Cerebellar nuclear complex (tissue), 1 donor: ENCODE measurements at places on chromosomes 7 and 10.

GRCh38 chr10:73119952-73120351, 9.7 kb downstream of the NUDT13 start:
- DNase-seq: no peak

- DNase-seq: no peak
These were observed 263.0 kb downstream of the BAMBI start for GRCh38 chr10:28940158-28940888.

DNA sequence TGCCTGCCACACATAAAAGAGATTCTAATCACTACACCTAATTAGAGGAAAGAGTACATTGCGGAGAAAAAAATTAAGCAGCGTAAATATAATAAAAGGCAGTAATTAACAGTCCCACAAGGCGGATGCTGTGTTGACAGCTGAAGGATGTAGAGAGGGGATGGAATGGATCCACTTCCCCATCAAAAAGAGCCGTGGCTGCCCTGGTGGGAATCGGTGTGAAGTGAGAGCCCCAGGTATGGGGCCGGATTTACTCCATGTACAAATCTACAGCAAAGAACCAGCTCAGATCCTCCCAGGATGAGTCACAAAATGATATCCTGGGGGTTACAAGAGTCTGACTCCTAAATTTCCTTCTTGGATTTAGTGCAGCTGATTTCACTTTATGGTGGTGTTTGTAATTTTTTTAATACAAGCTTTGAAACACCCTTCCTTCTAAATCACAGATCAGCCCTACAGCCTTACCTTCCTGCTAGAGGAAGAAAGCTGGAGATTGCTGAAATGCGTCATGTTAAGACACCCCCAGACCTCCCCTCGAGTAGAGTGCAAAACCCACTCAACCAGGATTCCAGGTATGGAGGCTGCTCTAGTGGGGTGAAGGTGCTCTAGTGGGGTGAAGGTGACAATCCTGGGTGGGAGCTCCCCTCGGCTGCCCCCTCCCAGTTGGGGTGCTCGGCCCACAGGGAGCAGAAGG, 398.4 kb downstream of the PLXNA4 start:
- no peak for DNase-seq

DNA sequence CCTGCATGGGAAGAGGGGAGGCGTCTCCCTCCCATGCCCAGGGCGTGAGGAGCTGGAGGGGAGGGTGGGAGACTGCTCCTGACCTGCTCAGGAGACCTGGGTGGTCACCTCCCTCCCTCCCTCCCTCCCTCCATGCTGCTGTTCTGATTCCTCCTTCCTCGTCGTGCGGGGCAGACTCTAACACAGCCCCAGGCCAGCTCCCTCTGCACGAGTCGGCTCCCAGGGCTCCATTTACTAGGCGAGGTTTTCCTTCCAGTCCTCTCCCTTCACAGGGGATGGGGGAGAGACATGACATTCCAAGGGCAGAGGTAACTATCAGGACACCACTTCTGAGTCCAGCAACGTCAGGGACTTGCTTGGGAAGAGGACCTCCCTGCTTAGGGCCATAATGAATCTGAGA, 23.6 kb downstream of the VIPR2 start:
- no peak for DNase-seq

GRCh38 chr7:66050990-66051448, 24.6 kb upstream of the ASL start:
- DNase-seq: no peak

- no peak for DNase-seq
These were observed 15.6 kb downstream of the BCCIP start for GRCh38 chr10:125838802-125839575.

DNA sequence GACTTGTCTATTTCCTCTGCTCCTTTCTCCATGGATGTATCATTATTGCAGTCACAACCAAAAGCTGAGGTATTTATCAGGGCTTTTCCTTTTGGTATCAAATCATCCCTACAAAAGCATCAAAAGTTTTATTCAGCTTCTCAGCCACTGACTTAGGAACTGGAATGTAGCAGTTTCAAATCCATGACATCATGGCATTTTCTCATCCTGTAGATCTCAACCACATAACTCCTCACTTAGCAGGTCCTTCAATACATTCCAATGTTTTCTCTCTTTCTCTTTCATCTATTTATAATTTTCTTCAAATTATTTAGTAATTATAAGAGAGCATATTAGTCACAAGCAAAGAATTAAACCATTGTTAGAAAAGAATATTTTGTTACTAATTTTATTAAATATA, 537.4 kb upstream of the SORCS1 start:
- DNase-seq: no peak

DNA sequence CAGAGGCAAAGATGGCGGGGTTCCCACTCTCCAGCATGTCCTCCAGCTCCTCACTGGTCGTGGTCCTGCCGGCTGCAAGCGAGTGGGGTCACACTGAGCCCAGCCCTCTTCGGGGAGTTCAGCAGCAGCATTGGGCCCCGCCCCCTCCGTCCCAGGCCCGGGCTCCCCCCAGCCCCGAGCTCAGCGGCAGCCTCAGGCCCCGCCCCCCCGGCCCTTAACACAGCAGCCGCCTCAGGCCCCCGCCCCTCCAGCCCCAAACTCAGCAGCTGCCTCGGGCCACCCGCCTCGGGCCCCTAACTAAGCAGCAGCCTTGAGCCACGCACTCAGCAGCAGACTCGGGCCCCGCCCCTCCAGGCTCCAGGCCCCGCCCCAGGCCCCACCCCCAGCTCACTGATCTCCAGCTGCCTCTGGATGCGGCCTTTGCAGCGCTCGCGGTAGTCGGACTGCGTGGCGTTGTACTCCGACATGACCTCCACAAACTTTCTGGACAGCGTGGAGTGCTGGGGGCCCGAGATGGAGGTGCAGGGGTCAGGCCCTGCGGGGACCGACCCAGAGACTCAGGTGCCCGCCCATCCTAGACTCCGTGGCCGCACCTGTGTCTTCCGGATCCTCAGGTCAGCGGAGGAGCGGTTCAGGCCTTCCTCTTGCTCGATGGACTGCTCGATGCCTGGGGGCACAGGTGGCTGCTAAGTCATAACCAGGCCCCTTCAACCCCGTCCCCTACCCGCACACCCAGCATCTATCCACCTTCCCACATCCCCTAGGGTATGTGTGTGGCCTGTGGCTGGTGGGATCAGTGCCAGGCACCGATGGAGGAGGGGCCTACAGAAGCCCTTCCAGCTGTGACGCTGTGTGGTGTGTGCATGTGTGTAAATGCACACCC, 15.5 kb downstream of the STX1A start:
- no peak for DNase-seq

- DNase-seq: no peak
These were observed 81.9 kb upstream of the CAPZA2 start for GRCh38 chr7:116780521-116780920.

DNA sequence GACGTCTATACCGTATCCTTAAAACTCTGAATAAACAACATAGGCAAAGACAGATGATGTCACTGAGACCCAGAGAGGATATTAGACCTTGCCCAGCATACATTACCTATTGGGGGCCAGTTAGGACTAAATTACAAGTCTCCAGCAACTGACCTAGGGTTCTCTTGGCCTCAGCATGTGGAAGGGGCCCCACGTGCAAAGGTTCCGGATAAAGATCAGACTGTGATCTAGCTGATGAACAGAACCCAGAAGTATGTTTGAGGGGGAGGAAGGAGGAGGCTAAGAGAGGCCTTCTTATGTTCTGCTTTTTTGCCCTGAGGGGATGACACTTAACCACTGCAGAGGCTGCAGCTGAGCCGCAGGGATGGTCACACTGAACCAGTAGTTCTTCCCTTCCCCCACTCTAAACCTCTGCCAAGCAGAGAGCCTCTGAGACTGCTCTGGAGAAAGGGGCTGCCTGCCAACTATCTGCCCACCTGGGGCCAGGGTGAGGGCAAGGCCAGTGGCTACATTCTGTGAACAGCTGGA, 24.0 kb upstream of the KMT2C start:
- no peak for DNase-seq

DNA sequence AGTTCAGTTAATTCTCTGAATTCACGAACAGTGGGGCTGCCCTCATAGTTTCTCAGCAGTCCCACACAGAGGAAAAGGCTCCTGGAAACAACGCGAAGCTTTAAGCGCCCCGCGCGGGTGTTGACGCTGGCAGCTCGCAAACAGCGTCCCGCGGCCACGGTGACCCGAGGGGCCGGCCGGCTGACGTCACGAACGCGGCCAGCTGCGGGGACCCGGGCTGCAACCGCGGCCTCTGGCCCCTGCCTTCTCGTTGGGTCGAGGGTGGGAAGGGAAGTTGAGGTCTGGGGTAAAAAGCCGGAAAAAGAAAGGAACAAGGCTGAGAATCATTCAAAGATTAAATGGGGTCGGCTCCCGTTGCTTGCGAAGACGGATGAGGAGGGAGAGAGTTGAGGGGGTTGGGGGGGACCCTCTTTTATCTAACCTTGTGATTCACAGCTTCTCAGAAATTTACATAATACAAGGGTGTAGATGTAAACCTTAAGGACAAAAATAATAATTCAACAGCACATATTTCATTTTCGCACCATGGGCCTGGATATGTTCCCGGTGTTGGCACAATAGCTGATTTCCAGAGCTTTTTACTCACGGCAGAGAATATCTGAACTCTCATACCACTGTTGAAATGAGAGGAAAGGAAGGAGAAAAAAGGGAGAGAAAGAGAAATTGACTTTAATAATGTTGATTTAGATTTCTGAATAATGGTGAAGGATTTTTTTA, 7.3 kb upstream of the FEZF1 start:
- no peak for DNase-seq

DNA sequence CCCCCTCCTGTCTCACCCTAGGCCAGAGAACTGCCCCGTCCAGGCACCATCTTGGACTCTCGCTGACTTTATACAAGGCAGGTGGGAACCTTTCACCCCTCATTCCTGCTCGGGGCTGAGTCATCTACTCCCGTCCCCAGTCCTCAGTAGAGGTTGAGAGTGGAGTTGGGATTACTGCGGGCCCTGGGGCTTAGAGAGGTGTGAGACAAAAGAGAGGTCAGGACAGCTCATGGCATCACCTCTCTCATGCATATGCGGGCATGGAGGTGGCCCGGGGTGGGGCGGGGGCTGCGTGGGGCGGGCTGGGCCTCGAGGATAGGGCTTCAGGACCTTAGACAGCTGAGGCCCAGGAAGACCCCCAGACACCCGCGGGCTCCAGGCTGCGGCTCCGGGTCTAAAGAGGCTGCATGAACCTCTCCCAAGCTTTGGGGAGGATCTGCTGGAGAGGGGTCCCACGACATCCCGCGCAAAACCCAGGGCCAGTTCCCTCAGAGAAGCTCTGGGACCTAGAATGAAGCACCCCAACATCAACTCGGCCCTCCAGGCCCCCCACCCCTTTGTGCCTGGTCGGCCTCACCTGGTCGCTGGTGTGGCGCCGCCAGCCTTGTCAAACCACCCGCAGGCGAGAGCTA, 317 bp downstream of the PDZD7 start:
- DNase-seq: no peak

DNA sequence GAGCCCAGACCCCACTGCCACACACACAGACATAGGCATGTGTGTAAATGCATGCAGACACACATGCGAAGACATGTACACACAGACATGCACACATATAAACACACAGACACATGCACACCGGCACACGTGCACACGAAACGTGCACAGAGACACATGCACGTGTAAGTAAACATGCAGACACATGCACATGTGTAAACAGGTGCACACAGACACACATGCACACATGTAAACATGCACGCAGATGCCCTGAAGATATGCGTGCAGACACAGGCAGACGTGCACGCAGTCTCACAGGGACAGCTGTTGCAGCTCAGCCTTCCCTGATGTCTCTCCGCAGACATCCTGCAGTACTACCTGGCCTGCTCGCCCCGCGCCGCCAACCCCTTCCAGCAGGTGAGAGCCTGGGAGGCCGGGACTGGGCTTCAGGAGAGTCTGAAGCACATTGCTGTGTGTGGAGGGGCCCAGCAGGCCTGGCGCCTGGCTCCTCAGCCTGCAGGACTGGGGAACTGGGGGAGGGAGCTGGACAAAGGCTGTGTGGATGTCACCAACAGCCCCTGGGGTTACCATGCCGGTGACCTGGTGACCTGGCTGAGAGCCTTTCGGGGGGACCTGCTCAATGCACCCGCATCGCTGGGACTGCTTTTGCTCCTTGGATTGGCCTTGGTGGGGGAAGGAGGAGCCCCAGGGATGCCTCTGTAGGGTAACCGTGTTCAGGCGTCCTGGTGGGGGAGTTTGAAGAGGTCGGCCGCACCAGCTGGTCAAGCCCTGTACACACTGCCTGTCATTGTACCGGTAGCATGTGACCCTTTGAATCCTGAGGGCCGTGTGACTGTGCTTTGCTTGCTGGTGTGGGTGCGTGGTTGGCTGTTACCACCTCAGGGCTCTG, 20.3 kb downstream of the TTYH3 start:
- no peak for DNase-seq

- DNase-seq: no peak
These were observed 95.4 kb downstream of the GRK5 start for GRCh38 chr10:119302591-119303253.

- no peak for DNase-seq
These were observed 1.5 kb upstream of the LAMB1 start for GRCh38 chr7:108004220-108005142.

- no peak for DNase-seq
These were observed 34.5 kb upstream of the SFTPD start for GRCh38 chr10:79983286-79983909.

DNA sequence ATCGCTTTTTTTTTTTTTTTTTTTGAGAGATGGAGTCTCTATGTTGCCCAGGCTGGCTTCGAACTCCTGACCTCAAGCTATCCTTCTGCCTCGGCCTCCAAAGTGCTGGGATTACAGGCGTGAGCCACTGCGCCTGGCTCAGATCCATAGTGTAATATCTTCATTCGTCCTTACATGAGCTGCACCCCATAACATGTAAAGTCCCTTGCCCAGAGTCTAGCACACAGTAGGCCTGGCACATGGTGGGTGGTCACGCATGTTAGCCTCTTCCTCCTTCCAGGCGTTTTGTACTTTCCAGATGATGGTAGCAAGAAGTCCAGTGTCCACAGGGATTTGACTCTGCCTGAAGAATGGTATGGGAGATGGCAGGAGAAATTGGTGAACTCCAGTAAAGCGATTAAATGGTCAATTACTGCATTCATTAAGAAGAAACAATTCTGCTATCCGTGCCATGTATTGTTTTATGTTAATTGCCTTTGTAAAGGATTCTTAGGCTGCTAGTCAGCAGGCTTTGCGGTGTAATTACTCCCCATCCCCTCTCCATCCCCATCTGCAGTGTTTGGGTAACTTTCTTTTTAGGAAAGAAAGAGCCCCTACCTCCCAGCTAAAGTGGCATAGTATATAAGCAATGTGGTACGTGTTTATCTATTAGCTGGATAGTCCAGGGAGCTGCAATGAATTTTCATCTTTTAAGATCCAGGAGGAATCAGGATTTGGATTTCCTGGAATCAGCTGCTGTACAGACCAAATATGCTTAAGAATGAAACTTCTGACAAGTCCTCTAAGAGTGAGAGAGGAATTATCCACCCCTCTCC, 1.2 kb downstream of the TPST1 start:
- DNase-seq: no peak

DNA sequence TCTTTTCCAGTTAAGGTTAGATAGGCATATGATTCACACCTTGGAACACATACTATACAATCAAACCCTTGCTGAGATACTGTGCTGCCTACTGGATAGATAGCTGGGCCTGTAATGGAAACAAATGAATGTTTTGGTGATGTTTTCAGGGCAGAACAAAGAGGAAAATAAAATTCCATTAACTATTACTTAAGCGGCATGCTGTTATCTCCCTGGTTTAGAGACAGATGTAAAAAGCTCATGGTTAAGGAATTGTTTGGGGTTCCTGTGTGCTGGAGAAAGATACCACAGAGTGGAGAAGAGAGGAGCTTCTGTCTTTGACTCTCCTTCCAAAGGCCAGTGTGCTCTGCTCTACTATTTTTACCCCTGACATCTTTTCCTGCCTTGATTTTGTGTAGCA, 341.1 kb downstream of the PLXDC2 start:
- DNase-seq: no peak
